ENCODE measurements at places on chromosomes 4 and X.
A peak's percentile ranks its signal among the peaks of the same experiment; 100 is the strongest.

DNA sequence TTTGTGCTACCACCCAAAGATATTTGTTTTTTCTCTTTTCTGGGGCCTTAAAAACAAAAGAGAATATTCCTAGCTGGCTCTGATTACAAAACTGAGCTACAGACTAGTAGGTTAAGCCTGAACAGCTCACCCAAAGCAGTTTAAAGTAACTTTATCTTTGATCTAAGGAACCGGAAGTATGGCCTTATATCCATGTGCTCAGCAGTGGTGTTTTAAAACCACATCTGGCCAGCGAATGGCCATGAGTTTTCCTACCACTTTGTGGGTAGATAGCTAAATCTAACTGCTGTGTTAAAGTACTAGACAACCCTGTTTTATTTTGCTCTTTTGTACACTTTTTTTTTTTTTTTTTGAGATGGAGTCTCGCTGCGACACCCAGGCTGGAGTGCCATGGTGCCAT lies 24.6 kb downstream of the ADGRG4 start:
- no peak for DNase-seq

DNA sequence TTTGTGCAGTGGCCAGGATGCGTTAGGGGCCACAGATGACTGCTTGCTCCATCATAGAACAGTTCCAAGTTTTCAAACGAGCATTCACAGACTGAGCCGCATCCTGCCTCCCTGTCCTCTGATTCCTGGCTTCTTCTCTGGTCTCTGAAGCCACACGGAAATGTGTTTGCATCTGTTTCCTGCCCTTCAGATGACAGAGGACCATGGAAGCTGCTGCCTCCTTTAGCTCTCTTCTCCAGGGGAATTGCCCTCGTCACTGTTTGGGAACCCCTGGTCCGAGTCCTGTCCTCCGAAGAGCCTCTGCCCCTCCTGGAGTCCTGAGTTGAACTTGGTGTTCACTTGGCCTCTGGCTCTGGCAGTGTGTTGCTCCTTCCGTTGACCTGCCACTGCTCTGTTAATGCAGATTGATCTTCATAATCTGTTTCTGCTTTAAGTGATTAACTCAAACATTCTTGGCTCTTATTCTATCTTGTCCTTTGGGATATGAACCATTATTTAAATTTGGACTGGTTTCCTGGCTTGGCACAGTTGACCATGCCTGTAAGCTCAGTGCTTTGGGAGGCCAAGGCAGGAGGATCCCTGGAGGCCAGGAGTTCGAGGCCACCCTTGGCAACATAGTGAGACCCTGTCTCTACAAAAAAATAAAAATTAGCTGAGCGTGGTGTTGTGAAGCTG lies 96.0 kb downstream of the PTTG2 start:
- DNase-seq = peak; percentile 44

DNA sequence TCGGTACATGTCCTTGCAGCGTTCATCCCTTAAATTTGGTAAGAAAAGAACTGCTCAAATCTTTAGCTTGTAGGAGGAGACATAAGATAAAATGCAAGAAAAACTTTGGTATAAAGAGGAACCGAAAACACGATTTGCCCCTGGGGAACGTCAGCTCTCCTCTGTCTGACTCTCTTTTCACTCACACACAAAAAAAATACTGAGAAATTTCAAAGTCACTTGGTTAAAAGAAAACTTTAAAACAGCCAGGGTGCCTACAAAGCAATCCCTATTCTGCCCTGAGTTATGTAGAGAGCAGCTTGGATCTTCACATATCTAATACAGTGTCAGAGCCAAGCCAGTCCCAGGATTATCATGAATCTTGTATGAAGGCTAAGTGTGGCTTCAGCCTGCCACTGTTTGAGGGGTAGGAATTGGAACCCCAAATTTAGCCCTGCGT lies 248.5 kb upstream of the CXXC4 start:
- no peak for DNase-seq

DNA sequence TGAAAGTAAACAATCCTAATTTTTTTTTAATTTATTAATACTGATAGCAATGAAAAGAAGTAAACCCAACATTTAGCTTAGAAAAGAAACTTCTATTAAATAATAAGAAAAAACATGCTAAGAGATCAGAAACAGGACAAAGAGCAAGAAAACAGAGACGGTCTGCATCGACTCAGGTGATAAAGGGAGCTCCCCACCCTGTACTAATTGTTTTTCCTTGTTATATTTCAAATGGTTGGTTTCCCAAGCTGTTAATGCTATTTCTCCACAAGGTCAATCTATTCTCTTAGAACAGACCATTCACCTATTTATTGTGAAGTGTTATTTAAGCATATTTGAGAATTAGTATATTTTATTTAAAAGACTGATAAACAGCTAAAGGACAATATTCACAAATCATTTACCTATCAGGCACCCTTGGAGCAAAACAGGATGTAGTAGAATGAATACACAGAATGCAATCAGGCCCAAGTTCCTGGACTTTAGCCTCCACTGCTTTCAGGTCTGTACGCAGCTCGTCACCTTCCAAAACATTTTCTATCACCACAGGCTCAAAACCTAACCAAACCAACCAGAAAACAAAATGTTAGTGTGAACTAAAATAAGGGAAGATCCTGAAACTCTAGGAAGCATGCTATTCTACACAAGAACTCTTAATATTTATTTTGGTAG lies 5.5 kb downstream of the SEPSECS start:
- DNase-seq = no peak

DNA sequence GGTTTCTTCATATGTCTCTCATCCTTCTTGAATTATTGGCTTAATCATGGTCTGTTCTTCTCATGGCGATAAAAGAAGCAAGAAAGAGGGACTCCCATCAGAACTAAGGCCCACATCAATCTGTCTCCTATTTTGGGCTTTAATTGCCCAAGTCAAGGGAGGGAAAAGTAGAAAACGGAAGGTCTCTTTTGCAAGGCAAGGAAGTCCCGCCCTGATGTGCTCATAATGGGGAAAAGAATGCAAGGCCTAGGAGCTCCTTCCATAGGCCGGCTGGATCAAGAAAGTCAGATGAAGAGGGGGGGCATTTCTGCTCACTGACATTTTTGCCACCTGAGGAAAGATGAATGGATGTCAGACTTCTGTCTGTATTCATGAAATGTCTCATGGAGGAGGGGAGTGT lies 127.7 kb upstream of the RPS6KA3 start:
- no peak for DNase-seq

- DNase-seq = no peak
Measured at GRCh38 chrX:77060572-77060971, 386.6 kb upstream of the FGF16 start.

Data from right hindlimb (tissue), 1 donor.